IMR-90 (cell line): ENCODE measurements at places on chromosomes 11 and 22. TPM values are rescaled to one million over a fixed set of nuclear protein-coding genes. Genes with fewer than 3 reads are reported as not detected.

DNA sequence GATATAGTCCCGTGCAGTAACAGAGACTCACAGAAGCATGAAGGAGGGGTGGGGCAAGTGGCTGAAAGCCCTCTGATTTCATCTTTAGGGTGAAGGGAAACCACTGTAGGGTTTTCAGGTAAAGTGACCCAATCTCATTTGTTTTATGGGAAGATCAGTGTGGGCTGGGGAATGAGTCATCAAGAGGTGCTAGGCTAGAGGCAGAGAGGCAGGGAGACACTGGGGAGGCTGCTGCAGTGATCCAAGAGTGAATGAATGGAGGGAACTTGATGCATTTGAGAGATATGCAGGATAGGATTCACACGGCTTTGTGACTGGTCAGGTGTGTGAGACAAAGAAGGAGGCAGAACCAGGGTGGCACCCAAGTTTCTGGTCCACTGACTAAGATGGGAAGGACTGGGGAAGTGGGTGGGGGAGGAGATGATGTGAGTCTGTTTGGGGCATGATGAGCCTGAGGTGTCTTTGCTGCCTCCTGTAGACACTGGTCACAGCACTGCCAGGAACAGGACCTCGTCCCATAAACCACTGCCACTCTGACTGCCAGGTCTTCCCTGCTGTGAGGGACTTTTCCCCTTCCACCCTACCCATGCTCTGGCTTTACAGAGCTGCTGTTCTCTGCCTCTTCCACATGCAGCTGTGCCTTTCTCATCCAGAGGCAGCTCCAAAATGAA, 239.0 kb downstream of the TENM4 start:
- DNase-seq: no peak

DNA sequence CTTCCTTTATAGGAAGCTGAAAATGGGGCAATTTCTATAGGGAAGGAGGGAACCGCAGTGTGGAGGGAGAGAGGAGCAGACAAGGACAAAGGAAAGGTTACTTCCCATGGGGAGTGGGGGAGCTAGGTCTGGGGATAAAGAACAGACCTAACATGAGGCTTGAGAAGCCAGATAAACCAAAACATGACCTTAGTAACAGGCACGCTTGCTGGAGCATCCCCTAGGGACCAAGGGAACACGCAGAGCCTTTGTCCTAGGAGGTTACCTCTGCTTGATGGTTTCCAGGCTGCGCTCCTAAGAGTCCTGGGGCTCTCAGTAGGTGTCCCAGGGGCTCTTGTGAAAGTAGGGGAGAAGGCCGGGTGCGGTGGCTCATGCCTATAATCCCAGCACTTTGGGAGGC, 271.4 kb upstream of the NCAM1 start:
- no peak for DNase-seq

DNA sequence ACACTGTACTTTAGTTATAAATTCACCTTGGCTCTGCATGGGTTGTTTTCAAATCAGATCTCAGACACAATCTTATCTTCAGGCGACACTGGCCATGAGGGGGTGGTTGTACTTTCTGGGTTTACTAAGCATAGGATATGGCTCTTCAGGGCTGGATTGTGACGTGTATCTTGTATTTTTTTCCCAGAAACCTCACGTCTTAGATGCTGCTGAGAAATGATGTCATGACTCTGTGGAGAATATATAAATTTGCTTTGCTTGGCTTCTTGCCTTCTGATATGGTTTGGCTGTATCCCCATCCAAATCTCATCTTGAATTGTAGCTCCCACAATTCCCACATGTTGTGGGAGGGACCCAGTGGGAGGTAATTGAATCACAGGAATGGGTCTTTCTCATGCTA, 82.8 kb upstream of the VSTM5 start:
- DNase-seq: peak; percentile 15

- DNase-seq: no peak
Observed at GRCh38 chr11:117875382-117876058, 938 bp downstream of the FXYD6 start.

DNA sequence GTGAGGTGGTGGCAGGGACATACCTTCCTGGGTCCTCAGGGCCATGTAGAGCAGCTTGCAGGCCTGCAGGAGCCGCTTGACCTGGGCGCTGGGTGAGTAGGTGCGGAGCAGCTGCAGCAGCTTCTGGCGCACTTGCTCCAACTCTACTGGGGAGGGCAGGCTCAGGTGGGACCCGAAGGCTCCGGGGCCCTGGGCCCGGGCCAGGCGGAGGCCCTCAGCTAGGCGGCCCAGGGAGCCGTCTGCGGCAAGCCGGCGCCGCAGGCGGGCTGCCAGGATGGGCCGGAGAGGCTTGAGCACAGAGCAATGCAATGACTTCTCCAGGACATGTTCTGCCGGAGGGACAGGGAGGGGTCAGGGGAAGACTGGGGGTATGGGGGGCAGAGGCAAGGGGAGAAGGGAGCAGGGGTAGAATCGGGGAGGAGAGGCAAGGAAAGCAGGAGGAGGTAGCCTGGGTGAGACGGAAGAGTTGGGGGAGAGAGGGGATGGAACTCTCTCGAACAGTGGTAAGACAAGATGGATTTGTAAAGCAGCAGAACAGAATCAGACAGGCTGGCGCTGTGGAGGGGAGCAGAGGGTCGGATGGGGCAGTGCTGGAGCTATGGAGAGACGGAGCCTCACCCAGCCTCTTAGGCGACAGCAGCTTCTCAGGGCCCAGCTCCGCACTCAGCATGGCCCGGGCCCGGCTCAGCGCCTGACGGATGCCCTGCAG, 2.2 kb downstream of the RIN1 start:
- DNase-seq: no peak

DNA sequence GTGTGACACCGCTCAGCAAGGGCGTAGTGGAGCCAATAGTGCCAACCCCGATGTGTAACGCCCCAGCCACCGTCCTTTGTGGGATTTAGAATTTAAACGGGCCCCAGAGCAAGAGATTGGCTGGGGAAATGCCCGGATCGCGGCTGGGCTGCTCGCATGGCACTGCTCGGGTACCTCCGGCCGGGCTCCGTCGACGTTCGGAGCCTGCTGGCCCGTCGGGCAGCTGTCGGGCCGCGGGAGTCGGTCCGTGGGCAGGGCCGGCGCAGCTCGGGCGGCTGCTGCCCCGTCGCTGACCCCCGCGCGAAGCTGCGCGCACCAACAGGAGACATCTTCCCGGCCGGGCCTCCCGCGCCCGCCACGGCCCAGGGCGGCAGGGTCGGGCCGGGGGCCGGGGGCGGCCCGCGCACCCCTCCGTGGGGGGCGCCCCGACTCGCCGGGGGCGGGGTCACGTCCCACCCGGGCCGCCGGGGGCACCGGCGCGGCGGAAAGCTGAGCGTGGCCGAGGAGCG, 1.3 kb upstream of the KDM2A start:
- no peak for DNase-seq

DNA sequence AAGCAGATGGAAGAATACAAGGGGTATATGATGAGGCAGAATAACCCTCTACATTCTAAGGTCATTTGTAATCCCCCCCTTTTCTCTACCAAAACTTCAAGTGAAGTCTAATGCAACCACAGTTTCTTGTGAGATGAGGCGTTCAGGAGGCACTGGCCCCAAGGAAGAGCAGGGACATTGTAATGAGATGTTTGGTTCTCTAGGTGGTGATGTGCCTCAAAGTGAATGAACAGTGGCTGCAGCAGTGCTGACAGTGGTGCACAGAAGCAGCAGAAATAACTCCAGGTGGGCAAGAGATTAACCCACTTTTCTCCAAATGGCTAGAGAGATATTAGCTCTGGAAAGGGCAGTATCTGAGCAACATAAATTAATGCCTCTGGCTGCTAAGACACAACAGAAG, 33.8 kb downstream of the PDGFD start:
- DNase-seq: no peak

DNA sequence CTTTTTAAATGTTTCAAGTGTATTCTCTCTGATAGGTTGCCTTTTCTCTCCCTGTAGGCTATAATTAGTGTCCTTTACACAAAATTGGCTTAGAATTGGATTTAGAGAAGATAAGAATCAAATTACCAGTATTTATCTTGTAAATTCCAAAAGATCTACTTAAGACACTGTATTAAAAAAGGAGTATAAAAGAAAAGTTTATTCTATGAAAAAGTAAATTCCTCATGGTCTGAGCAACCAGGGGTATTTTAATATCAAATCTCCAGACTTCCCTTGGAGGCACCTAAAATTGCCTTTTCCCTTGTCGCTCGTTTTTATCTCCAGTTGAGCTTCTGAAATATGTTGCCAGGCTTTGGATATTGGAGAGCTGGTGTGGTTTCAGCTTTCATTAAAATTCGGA, 36.4 kb downstream of the ZBTB16 start:
- no peak for DNase-seq

DNA sequence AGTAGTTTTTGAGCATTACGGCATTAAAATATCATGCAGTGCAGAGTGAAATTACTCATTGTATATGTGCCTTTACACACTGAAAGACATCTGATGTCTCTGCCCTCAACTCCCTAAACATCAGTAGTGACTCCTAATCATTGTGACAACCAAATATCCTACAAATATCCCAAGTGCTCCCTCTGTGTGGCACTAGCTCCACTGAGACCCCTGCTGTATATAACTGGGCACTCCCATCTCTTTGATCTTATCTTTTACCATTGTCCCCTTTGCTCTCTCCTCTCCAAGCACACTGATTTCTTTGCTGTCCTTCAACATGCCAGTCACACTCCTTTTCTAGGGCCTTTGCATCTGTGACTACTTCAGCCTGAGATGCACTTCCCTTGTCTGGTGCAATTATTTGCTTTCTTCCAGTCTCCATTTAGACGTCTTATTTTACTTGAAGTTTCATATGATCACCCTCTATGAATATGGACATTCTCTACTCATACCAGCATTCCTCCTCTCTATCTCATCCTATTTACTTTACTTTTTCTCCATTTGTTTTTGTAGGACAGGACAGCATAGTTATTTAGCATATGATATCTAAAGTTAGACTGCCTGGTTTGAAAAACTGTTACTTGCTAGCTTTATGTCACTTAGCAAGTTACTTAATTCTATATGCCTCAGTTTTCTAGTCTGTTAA, 2.4 kb downstream of the SLC5A12 start:
- DNase-seq: no peak

- DNase-seq: no peak
Observed at GRCh38 chr11:131622193-131622592, 251.8 kb downstream of the NTM start.

DNA sequence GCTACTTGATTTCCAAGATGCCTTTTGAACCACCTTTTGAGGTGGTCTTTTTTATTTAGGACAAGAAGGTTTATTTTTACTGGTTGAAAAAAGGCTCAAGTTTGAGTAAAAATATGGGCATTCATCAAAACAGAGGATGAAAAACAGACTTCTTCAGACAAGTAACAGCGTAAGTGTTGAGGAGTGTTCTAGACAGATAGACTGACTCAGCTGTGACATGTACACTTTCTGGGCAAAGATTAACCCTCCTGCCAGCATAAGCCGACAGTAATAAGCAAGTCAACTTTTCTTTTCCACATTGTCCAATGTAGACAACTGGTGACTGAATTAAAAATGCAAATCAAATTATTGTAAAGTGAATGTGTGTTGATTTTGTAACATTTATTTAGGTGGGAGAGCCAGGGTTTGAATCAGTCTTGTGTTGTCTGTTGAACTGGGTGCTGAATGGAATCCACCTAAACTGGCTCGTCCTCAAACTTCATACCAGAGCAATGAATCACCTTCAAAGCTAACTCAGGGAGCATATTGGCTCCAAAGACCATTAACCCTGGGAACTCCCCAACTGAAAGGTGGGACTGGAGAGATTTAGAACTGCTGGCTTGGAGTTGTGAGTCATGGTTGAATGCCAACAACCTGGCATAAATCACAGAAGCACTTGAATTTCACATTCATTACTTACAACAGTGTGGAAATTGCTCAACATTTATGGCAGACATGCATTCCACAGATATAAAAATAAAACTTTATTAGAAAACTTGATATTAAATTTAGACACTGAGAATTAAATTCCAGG, 377.0 kb downstream of the ETS1 start:
- DNase-seq: peak; percentile 94

GRCh38 chr22:23910496-23911190, 16.5 kb downstream of the MIF start:
- no peak for DNase-seq

DNA sequence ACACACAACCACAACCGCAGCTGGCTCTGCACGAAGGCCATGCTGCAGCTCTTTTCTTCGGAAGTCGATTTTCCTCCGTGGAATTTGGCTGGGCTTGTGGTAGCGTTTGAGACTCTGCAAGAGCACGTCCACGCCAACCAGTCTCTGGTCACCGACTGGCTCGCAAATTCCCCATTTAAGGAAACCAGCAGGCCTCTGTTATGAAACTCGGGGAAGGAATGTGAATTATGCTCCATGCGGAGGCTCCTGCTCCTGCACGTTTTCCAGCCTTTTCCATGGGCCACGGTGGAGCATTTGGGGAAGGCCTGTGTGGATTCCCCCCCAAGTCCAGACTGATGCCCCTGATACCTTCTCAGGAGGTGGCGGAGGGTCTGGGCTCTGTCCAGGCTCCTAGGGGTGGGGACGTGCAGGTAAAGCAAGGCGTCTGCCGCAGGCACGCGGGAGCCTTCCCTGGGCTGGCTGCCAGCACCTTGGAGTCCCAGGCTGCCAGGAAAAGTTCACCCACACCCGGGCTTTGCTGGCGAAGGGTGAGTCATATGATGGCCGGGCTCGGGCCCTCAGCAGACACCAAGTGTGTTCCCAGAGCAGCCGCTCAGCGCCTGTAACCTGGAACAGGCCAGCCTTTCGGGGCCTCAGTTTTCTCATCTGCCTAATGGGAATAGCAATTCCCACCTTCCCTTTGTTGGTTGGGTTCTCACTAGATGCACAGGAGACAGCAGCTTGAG, 41.9 kb downstream of the LRP5 start:
- peak; percentile 89 for DNase-seq

DNA sequence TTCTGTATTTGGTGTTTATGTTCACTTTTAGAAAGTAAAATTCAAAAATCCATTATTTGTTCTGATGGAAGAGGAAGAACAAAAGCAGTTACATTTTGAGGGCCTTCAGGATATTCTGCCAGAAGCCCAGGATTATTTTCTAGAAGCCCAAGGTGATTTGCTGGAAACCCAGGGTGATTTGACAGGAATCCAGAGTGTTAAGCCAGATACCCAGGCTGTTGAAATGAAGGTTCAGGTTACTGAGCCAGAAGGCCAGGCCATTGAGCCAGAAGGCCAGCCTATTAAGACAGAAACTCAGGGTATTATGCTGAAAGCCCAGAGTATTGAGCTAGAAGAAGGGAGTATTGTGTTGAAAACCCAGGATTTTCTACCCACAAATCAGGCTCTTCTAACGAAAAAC, 33.1 kb downstream of the CCDC15 start:
- no peak for DNase-seq

TRIM49C gene
- total RNA-seq: not detected in 2 replicates

MS4A6A gene
- not detected in 2 replicates for total RNA-seq

HOATZ gene
- total RNA-seq: not detected in 2 replicates

DBX1 gene
- total RNA-seq: not detected in 2 replicates

MPZL3 gene
- total RNA-seq: 0.36 and 0.56 TPM in 2 replicates

HBE1 gene
- 1.4 and 3.2 TPM in 2 replicates for total RNA-seq

P4HA3 gene
- total RNA-seq: 2.8 and 2.9 TPM in 2 replicates

KDM2A gene
- total RNA-seq: 26.7 and 27.8 TPM in 2 replicates

POU2F3 gene
- total RNA-seq: under 0.01 TPM in 1 of 2 replicates, not detected in the other

TRPC6 gene
- 2.3 and 3.1 TPM in 2 replicates for total RNA-seq
